Prostate gland (tissue), 2 donors: ENCODE measurements at places on chromosomes 5 and 9. TPM values are rescaled to one million over a fixed set of nuclear protein-coding genes. Genes with fewer than 3 reads are reported as not detected.

Gene ELP1
- total RNA-seq: 18.4 TPM

Gene CAMK2A
- 1.0 TPM for total RNA-seq

Gene HSD17B3
- total RNA-seq: 126 TPM

Gene ASPN
- 1.8 TPM for total RNA-seq

Gene SOHLH1
- total RNA-seq: 16.8 TPM

Gene CDC20B
- not detected for total RNA-seq

Gene PCDHA9
- 0.14 TPM for total RNA-seq

Gene XRCC4
- 11.4 TPM for total RNA-seq

Gene SHOC1
- total RNA-seq: 13.6 TPM

Gene FYB1
- total RNA-seq: 3.1 TPM

- DNase-seq: no peak
Observed at GRCh38 chr5:83368319-83368718, 103.2 kb upstream of the VCAN start.

- no peak for DNase-seq
Observed at GRCh38 chr9:138042640-138043039, 165.1 kb downstream of the CACNA1B start.

DNA sequence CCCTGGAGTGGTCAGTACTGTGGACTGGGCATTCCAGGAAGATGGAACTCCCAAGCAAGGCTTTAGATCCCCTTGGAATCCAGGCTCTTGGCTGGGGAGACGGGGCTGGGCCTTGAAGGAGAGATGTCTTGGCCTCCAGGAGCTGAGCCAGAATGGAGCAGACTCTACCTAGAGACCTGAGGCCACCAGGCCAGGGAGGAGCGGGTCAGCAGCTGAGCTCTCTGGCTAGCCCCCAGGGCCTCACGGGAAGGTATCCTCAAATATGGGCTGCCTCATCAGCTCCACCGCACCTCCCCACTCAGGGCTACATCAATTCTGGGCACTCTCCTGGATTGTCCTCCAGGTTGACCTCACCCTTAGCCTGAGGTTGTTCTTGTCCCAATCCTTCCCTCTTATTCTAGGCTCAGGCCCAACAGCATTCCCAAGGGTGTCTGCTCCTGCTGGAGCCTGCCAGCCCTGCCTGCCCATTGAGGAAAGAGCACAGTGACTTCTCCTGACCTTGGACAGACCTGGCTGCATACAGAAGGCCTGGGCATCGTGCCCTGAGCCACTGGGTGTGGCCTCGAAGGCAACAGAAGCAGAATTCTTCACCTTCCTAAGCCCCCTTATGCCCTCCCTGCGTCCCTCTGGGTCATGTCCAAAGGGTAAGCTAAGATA, 3.0 kb upstream of the PDLIM4 start:
- no peak for DNase-seq

DNA sequence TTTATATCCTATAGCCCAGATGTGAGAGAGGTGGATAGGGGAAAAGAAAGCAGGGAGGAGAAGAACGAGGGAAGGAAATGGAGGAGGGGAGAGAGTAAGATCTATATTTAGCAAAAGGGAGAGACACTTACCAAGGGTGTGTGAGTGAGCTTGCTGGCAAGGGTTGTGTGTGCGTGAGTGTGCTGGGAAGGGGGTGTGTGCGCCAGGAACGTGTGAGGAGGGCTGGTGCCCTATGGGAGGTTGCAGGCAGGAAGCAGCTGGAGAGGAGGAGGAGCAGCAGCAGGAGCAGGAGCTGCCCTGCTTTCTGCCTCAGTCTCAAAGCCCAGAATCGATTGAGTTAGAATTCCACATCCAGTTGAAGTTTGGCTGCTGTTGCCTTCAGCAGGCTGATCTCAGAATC, 148.3 kb upstream of the RUSC2 start:
- no peak for DNase-seq

- DNase-seq: no peak
Observed at GRCh38 chr5:116912221-116912620, 337.6 kb upstream of the SEMA6A start.

DNA sequence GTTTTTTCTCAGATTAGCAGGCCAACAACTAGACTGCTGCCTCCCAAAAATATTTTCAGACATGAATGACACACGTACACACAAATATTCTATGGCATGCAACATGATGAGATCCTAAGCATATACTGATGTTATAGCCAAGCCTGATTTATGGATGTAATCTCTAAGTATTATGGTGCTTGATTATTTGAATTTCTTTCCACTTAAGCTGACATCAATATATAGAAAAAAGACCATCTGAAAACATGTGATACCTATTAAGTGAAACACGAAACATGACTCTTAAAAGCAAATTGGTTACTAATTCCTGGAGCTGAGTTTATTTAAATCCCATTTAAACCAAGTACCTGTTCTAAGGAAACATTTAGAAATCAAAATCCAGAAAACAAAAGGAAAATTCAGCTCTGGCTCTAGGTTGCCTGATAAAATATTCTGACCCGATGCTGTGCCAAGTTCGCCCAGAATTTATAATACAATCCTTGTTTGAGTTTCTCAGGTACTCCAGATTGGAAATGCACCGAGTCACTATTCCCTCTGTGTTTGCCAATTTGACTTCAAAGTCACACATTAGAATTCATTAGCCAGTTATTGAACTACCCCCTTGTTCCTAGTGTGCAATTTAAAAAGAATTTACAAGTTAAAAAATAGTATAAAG, 548.6 kb downstream of the CSNK1G3 start:
- no peak for DNase-seq

DNA sequence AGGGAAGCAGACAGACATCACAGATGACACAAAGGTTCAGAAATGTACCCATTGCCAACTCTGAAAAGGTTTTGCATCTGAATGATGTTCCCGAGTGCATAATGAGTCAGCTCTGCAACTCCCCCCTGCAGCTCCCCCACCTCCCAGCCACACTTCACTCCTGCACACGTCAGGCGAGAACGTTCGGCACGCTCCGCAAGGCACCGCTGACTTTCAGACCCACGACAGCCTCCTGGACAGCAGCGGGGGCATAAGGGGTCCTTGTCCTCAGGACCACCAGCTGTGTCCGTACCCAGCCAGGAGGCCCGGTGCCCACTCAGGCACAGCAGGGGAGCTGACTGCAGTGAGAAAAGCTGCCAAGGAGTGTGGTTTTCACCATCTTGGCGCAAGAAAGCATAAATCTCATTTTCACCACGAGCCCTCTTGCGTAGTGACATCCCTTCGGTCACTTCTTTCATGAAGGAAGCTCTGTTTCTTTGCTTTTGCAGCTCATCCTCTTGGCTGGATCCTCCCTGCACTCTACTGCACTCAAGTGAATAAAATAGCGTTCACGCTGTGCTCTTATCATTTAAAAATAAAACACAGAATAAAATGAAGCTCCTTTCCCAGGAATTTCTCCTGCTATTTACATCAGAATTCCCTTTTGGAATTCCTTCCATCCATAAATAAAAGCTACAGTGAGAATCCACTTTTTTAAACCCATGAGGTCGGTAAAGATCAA, 9.9 kb downstream of the GFPT2 start:
- DNase-seq: no peak

DNA sequence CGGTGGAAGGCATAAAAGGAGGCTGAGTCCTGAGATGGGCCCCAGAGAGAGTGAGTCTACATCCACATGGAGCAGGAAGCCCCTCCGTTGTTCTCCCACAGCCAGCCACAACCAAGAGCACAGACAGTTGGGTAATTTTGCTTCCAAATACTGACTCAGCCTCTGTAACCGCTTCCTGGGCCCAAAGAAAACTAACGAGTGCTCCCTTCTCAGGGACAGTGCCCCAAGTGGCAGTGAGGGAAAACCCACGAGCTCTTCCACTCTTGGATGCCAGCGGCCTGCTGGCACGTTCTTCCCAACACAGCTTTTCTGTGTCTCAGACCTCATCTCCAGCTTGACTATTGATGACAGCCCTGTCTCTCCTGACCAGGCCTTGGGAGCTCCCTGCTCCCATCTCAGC, 207.6 kb downstream of the FSTL4 start:
- no peak for DNase-seq

DNA sequence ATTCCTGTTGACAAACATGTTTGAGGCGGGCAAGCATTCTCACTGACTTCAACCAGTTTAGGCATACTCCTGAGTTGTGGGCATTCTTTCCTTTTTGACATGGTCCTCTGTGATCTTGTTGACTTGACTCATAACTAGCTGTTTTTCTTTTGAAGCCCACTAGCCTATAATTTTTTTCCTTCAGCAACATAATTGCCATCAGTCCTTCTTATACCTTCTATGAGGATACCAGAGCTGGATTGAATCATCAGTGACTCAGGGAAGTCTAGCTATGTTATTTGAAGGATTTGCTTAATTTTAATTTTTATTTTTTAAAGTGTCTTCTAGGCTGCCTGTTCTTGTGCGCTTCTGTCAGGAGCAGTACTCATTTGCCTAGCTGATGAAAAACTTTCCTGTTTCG, 259.5 kb downstream of the NR3C1 start:
- DNase-seq: no peak

- DNase-seq: no peak
Observed at GRCh38 chr5:14574891-14575508, 6.6 kb upstream of the OTULINL start.

DNA sequence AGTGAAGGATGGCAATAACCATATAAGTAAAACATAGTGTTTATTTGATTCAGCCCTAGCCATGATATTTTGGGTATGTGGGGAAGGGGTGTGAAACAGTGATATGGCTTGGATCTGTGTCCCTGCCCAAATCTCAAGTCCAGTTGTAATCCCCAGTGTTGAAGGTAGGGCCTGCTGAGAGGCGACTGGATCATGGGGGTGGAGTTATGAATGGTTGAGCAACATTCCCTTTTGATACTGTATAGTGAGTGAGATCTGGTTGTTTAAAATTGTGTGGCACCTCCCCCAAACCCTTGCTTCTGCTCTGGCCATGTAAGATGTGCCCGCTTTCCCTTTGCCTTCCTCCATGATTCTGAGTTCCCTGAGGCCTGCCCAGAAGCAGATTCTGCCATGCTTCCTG, 1804.6 kb downstream of the MAT2B start:
- no peak for DNase-seq

DNA sequence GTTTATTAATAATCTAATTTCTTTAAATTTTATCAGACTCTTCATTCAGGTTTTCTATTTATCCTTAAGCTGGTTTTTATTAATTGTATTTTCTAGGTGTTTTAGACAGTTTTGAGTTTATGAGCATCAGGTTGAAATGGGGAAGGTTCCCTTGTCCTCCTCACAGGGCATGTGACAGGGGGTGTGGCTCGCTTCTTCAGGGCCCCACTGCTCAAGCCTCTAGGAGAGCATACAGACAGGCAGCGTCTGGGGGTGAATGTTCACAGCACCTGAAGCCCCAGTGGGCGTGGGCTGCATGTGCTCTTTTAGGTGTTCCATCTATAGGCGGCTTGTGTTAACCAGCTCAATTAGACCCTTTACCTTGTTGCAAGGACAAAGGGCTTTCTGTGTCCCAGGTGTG, 78.2 kb upstream of the RUFY1 start:
- DNase-seq: no peak

DNA sequence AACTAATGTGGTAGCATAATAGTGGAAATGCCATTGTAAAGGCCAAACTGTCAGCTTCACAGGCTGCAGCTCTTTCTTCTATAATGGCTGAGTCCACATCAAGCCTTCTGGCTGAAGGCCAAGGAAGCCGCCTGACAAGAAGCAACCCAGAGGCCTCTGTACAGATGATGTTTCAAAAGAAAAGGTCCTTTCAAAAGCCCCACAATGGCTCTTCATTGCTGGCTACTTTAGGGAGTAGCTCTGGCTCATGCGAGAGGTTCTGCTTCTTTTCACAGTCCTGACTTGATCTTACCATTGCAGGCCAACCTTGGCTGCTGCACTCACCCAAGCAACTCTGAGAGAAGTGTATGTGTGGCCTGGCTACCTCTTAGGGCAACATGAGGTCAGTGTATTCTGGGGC, 54.5 kb upstream of the EQTN start:
- no peak for DNase-seq

DNA sequence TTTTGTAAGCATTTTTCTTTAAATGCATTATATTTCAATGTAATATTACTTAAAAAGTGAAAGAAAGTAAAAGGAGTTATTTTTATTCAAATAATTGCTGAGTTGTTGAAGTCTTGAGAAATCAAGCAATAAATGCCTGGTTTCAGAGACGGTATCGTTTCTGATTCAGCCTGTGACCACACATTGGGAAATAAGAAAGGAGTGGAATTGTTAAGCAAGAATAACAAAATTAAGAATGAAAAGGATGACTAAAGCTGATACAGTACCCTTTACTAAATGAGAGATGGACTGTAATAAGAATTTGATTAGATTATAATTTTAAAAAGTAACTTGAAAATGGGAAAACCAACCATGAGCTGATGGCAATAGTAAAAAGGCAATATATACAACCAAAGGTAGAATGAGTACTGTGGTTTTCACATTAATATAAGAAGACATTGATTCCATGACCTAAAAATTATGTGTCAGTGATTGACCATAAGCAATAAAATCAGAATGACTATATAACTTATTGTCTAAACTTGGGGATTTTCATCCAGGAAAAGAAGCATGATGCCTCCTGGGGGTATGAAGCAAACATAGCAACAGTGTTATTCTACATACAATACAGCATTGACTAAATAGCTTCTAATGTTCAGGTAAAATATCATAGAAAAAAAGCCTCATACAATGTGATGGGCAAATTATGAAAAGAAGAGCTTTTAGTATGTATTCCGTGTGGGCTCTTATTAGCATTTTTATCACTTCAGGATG, 101.9 kb upstream of the PRDM9 start:
- DNase-seq: no peak

GRCh38 chr9:80134487-80134886, 562.7 kb downstream of the TLE4 start:
- no peak for DNase-seq

DNA sequence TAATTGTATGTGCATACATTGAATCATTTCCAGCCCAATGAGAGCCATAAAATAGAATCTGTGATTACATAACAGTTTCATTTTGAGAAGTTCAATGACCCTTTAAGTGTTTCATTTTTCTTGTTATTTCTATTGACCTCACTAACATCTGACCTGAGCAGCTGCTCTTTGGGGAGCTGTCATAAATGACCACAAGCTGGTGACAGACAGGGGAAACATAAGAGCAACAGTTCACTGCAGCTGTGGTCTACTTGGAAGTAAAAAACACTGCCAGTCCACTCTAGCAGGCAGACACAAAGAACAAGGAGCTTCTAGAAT, 265.4 kb downstream of the DTWD2 start:
- no peak for DNase-seq

DNA sequence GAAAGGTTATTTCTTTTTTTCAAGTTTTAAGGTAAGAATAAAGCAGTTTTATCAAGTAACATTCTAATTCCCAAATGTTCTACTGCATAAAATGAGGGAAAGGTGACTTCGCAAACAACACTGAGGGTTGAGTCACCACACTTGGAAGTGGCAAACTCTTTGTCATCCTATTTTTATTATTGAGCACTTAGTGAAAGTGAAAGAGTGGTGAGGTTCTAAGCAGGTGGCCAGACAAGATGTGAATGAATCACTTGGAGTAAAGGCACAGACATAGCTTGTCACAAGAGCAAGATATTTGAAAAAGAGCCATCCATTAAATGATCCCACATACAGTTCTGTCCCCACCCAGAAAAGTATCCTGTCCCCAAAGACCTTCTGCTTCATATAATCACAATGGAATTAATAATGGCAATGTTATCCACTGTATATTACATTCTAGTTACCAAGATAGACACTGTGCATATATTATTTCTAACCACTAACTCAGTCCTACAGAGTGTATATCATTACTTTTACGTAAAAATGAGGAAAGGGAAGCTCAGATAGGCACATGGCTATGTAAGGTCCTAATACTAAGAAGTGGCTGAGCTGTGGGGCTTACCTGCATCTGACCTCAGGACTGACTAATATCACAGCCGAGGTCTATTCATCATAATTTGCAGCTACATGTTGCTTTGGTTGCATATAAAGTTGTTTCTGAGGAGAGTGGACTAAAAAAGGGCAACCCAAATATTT, 730.4 kb upstream of the MEF2C start:
- no peak for DNase-seq

GRCh38 chr5:68189613-68190012, 25.9 kb upstream of the PIK3R1 start:
- no peak for DNase-seq
